LHCN-M2 (cell line): ENCODE measurements at places on chromosomes 2 and 18.

GRCh38 chr18:47632970-47633635, 297.4 kb downstream of the SMAD2 start:
- DNase-seq = no peak

DNA sequence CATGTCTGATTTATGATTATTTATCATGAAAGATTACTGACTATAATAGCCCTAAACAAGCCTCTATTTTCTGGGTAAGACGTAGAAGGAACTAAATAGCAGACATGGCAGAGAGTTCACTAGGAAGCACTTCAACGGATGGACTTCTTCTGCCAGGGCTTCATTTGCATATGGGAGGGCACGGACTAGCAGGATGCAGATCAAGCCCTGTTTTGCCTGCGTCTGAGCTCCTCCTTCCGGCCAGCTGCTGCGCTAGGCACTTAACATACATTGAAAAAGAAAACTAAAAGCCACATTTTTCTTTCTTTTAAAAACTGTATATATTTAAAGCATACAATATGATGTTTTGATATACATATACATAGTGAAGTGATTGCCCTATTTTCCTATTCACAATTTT, 340.0 kb upstream of the MEX3C start:
- DNase-seq = no peak

DNA sequence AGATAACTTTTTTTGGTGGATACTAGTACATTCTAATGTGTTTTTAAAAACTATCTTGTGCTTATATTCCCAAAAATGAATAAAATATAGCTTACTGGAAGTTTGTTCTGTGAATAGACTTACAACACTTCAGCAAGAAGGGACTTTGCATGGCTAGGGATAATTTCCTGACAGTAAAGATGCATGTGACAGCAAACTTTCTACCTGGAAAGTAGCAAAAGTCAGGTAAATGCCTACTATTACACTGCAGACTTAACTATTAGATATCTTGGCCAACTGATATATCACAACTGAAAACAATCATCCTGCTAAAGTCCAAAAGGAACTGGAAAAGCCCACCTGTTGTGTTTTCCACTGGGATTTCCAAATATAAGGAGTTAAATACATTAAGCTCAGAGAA, 1753.5 kb upstream of the CELF4 start:
- DNase-seq = no peak

DNA sequence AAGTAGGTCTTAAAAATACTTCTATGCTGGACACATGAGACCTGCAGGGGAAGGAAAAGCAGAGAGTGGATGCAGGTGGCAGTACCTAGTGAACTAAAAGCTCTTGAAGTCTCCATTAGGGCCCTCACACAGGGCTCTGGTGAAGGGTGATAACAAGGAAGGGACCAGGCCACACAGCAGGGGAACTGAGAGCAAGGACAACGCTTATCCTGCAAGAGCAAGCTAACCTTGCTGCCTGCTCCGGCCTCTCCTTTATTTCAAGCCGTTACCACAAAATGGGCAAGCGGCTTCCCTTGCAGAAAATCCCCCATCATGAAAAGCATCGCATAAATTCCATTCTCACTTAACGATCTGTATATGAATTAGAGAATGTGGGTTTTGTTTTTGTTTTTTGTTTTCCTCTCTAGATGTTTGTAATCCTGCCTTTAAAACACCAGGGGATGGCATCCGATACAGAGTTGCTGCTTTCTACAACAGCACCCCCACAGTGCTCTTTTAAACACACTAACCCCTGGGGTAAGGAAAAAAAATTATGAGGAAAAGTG, 64.5 kb downstream of the CACNB4 start:
- DNase-seq = no peak

DNA sequence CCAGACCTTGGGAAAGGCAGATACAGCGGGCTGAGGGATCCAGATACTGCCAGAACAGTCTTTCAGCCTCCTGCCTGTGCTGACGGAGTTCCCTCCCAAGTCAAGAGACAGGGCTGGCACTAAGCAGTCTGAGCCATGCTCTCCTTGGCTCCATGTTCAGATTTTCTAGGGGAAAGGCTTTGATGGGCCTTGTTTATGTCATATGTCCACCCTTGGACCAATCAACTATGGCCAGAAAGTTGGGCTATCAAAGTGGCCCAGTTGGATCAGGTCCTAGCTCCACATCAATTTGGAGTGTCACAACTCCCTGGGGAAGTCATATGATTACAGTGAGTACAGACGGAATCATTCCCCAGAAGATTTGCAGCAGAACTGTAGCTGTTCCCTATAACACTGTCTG, 152.0 kb downstream of the GREB1L start:
- DNase-seq = peak; percentile 21

- no peak for DNase-seq
Measured at GRCh38 chr18:50080316-50080715, 114.6 kb downstream of the MYO5B start.

GRCh38 chr2:100554798-100555407, 7.9 kb upstream of the PDCL3 start:
- no peak for DNase-seq
